ENCODE measurements at places on chromosomes 16 and 17.

GRCh38 chr16:53486230-53486629 is 16.8 kb downstream of the AKTIP start:
- no peak for DNase-seq

DNA sequence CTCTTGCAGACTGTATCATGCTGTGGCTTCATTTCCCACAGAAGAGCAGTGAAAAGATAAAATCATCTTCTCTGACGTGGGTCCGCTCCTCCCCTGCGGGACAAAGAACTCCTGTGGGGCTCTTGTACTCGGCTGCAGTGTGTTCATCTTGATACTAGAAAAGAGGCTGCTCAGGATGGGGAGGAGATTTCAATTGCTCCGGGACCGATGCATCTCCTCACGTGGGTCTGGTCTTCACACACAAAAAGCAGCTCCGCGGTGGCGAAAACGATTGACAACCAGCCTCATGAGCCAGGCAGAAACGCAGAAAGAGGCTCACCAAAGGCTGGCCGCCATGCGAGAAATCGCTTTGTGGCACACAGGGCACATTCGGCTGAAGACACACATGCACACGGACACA is 14.4 kb upstream of the KCNJ18 start:
- DNase-seq = no peak

DNA sequence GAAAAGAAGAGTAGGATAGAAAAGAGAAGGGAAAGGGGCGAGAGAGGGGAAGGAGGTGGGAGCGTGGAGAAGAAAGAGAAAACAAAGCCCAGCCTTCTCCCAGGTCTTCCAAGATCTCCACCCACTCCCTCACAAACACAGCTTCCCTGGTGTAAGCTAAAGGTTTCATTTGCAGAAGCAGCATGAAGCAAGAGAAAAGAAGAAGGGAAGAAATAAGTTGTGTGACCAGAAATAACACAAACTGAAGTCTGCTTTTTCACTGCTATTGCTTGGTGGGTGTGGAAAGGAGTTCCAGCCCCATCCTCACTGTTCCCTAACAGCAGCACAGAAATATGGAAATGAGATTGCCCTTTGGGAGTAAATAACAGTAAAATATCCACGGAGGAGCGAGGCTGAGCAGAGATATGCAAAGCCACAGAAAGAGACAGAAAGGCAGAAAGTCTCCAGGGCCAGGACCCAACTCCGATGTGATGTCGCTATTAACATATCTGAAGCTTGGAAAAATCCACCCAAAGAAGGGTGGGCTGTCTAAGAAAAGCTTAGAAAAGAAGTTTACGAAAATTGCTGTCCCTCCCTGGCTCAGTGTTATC is 10.3 kb upstream of the GAS7 start:
- DNase-seq = no peak

DNA sequence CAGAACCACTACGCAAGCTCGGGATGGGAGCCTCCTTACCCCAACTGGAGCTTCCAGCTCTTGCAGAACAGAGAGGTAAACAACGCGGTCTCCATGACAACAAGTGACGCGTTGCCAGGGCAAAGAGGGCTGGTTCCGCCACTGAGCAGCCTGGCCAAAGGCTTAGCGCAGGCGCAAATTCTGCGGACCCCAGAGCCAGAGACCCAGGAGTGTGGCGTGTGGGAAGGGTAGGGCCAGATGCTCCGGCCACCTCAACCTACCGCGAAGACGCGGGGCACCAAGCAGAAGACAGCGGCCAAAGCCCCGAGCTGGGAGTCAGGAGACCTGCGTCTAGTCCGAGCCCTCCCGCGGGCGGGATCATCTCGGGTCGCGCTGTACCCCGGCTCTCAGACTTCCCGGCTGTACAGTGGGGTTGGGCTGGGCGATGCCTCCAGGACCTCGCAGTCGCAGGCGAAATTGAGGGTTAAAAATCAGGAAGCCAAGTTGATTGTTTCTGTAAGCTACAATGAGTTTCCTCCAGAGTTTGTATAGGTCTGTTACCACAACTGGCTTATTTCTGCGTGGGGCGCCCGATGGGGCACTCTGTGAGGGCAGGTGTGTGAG is at the start of gene TEKT1:
Gene TEKT1 (minus strand): TSS at position 69 of the 603 bp plus-strand sequence. CDS start 1,353 bp downstream, outside the sequence.
- peak; percentile 60 for DNase-seq

GRCh38 chr17:76527430-76528111 is 9.9 kb downstream of the CYGB start:
- peak; percentile 40 for DNase-seq

GRCh38 chr16:4862639-4863038 is 15.4 kb downstream of the UBN1 start:
- no peak for DNase-seq

- no peak for DNase-seq
Observed at GRCh38 chr17:79794659-79795511, 2.0 kb downstream of the CBX8 start.

- no peak for DNase-seq
Observed at GRCh38 chr16:72939247-72939646, 108.7 kb downstream of the ZFHX3 start.

DNA sequence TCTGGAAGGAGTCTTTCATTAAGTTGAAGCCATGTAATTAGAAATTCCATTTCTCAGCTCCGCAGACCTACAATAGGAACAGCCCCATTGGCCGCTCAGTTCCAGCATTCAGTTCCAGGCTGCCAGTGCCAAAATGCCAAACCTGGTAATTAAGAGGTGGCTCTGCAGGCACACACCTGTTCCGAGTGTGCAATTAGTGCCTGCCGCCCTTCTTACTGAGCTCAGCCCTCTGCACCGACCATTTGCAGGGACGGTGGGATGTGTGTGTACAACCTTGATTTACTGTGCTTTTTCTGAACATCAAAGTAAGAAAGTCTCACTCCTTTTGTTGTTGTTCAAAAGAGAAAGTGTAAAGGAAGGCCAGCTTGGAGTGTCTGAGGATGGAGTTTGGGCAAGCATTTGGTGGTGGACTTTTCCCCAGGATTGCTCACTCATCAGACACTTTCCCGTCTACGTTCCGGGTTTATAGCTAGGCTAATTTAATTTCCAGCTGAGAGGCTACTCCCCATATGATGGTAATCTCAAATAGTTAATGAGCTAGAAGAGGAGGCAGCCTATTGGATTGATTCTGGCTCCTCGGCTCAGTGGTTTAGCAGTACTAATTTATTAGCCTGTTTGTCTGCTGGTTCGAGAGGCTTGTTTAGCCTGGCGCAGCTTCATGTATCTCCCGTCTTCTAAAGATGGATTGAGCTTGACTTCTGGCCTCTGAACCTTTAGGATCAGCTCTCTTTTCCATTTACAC is 20.0 kb downstream of the HS3ST3B1 start:
- no peak for DNase-seq

- no peak for DNase-seq
Observed at GRCh38 chr17:79041723-79042420, 17.9 kb downstream of the C1QTNF1 start.

DNA sequence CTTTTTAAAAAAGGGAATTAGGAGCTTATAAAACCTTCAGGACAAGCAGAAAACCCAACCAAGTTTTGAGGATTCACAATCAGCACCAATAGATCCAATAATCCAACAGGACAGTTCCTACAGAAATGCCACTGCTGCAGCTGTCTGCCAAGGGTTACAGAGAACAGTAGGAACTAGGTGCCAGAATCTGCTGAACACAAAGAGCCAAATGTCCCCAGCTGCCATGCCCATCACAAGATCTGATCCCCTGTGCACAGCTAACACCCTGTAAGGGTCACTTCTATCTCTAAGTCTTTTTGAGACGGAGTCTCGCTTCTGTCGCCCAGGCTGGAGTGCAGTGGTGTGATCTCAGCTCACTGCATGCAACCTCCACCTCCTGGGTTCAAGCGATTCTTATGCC is 262.3 kb downstream of the STX8 start:
- no peak for DNase-seq

DNA sequence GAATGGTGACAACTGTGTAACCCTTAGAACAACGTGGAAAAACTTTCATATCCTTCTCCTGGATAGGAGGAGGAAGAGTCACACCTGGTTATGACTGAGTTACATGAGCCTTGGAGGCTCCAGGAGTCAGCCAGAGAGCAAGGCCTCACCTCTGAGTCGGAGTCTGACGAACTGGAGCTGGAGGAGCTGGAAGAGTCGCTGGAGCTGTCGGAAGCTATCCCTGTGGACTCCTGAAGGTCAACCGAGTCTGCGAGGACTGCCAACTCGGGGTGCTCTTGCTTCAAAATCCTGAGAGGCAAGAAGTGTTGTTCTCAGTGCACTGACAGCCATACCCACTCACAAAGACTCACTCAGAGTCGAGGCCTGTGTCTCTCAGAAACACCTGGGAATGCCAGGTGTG is 6.2 kb downstream of the JMJD6 start:
- no peak for DNase-seq

- peak; percentile 32 for DNase-seq
Observed at GRCh38 chr16:49281843-49282642, 405 bp upstream of the CBLN1 start.

- no peak for DNase-seq
Observed at GRCh38 chr17:58528443-58528842, 14.0 kb upstream of the MTMR4 start.

DNA sequence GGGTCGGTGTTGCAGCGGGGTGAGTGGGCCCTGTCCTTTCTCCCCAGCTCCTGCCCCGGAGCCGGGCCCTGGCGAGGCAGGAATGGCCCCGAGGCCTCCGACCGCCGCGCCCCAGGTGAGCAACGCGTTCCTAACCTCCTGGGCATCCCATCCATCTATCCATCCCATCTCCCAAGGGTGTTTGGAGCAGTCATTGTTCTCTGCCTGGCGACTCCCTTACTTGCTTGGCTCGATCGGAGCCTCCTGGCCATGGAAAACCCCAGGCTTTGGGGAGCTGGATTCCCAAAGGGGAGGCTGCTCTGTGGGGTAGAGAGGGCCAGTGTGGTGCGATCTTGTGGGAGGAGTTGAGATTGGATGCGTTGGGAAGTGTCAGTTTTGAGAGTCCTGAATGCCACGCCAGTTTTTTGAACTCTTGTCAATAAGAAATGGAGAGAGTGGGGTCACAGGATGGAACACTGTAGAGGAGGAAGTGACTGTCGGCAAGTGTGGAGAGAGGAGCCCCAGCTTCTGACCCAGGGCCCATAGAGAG is 684 bp downstream of the ZFP90 start:
- DNase-seq = no peak

DNA sequence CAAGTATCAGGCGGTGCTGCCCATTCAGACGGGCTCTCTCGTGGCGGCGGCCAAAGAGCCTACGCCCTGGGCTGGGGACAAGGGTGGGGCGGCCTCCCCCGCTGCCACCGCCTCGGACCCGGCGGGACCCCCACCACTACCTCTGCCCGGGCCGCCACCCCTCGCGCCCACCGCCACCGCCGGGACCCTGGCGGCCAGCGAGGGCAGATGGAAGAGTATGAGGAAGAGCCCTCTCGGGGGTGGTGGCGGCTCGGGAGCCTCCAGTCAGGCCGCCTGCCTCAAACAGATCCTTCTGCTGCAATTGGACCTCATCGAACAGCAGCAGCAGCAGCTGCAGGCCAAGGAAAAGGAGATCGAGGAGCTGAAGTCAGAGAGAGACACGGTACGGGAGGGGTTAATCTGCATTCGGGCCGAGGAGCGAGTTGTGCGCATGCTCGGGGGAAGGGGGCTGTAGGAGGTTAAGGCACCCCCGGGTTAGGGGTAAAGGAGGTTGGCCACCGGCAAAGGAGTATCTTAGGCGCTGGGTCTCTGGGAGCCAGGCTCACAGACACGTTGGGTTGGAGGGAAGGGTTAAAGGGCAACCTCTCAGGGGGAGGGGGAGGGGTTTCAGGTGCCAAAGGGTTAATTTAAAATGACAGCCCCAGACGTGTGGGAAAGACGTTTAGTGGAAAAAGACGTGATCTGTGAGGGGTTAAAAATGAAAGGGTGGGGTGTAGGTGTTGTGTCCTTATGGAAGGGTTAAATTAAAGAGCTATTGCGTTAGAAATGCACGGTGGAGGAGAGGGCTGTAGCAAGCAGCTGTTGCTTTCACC is 1.4 kb downstream of the MSL1 start:
- DNase-seq = peak; percentile 69

GRCh38 chr16:11585460-11586377 is 1.0 kb downstream of the LITAF start:
- DNase-seq = peak; percentile 32

- no peak for DNase-seq
Observed at GRCh38 chr17:83114706-83115105, 35.3 kb downstream of the METRNL start.

All from activated naive CD4-positive, alpha-beta T cell treated with anti-CD3 and anti-CD28 coated beads, Interleukin-2, amount 50 U/mL, for 16 hours (primary cell).